Panc1 (cell line): ENCODE measurements at places on chromosomes 7 and 10. TPM values are rescaled to one million over a fixed set of nuclear protein-coding genes. Genes with fewer than 3 reads are reported as not detected.

The MOSPD3 gene
- 25.0 TPM for total RNA-seq

The DNAH11 gene
- total RNA-seq, result 0.15 TPM

DNA sequence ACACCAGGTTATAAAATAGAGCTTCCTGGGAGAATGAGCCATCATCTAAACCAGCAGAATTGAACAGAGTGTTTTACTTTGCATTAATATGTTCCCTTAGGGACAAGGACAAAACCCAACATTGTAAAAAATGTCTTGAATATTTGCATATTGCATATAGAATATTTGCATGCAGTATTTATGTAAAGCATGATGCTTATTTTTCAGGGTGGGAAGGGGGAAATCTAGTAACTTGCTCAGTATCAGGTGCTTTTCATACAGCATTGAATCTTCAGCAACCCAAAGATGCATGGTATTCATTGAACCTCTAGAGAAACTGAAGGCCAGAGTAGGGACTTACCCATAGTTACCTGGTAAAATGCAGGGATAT, 409.2 kb upstream of the ZMIZ1 start:
- H3K4me1 ChIP-seq, result no peaks in the 10 kb centered on the region
- H3K4me3 ChIP-seq, result no peak overlapping the region
- peaks cover 14% of the 10 kb centered on the region for H3K27me3 ChIP-seq
- DNase-seq, result no peak

DNA sequence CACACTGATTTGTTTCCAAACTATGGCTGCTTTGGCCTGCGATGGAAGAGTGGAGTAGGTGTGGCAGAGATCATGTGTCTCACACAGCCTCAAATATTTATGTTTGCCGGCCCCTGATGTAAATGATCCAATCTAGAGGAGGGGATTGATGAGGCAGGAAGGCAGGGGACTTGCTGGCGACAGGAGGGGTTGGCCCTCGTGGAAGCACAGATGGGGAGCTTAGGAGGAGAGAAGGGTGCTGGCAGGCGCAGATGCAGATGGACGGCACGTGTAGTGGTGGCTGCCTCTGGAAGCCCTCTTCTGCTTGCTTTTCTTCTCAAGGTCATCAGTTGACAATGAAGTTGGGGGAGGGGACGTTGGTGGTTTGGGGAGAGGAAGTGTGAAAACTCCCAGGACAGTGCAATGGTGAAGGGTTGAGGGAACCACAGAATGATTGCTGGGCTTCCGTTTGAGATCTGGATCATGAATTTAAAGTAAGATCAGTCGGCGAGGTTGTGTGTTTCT, 15.4 kb downstream of the COL13A1 start:
- no peaks in the 10 kb centered on the region for H3K27me3 ChIP-seq
- H3K36me3 ChIP-seq, result no peaks in the 10 kb centered on the region
- no peak overlapping the region for H3K27ac ChIP-seq
- DNase-seq, result no peak
- H3K4me3 ChIP-seq, result no peak overlapping the region

GRCh38 chr10:4345877-4346646, 479.9 kb upstream of the AKR1E2 start:
- H3K36me3 ChIP-seq, result no peaks in the 10 kb centered on the region
- peaks cover 3% of the 10 kb centered on the region; the same call in 1 of the 2 replicates for H3K4me1 ChIP-seq
- no peaks in the 10 kb centered on the region for H3K27me3 ChIP-seq
- no peak overlapping the region for H3K4me3 ChIP-seq
- no peak for DNase-seq

DNA sequence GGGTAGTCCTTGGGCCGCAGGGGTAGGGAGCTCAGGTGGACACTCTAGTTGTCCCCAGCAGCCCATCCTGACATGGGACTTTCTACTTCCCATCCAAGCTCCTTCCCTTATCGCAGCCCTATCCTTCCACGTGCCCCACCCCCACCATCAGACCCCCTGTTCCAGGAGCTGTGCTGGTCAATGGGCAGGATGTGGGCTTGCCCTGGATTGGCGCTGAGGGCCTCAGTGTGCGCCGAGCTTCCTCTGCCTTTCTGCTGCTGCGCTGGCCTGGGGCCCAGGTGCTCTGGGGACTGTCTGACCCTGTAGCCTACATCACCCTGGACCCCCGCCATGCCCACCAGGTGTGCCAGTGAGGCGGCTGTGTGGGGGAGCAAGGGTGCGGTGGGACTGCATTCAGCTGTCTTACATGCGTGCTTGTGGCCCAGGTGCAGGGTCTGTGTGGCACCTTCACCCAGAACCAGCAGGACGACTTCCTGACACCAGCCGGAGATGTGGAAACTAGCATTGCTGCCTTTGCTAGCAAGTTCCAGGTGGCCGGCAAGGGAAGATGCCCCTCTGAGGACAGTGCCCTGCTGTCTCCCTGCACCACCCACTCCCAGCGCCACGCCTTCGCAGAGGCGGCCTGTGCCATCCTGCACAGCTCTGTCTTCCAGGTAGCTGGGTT, 9.4 kb upstream of the ZNF467 start:
- H3K27me3 ChIP-seq, result no peaks in the 10 kb centered on the region
- no peaks in the 10 kb centered on the region; the same call in 1 of the 2 replicates for H3K4me1 ChIP-seq
- no peak overlapping the region for H3K4me3 ChIP-seq

- H3K27me3 ChIP-seq, result no peaks in the 10 kb centered on the region
- no peak overlapping the region for H3K4me3 ChIP-seq
- no peak overlapping the region for H3K27ac ChIP-seq
- DNase-seq, result no peak
- no peaks in the 10 kb centered on the region for H3K4me1 ChIP-seq
Measured at GRCh38 chr10:117268907-117269306, 28.0 kb downstream of the SLC18A2 start.

DNA sequence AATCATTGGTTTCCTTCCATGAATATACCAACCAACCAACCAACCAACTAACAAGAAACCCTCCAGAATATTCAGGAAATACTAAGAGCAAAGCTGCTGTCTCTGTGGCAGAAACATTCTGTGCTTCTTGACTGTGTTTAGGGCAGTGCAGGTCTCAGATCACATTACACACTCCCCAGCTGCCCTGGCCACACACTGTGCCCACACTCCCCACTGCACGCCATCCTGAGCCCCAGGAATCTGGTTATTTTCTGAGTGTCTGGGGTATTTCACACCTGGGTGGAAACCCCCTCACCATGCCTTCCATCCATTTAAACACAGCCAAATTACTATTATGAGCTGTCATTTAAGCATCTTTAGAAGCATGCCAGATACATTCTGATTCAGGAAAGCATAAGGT, 183.7 kb upstream of the ANK3 start:
- no peak for DNase-seq
- no peaks in the 10 kb centered on the region for H3K36me3 ChIP-seq
- no peaks in the 10 kb centered on the region for H3K4me1 ChIP-seq

DNA sequence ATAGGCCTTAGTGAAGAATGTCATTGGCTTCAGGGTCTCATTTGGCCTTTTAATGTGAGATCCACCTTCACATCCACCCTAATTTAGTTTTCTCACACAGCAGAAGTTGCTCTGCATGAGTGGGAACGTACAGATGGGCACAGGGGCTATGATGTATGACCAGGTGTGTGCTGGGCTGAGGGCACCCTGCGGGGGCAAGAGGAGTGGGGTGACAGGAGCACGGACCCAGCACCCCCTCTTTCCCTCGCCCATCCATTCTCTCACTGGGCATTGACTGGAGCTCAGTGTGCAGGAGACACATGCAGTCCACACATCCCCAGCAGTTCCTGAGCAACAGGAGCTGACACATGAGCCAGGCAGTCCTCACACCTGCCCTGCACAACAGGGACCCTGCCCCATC, 95.1 kb upstream of the PPP2R2D start:
- H3K36me3 ChIP-seq, result no peaks in the 10 kb centered on the region
- H3K4me3 ChIP-seq, result no peak overlapping the region
- H3K27me3 ChIP-seq, result peaks cover 2% of the 10 kb centered on the region; the same call in 1 of the 2 replicates
- DNase-seq, result no peak

DNA sequence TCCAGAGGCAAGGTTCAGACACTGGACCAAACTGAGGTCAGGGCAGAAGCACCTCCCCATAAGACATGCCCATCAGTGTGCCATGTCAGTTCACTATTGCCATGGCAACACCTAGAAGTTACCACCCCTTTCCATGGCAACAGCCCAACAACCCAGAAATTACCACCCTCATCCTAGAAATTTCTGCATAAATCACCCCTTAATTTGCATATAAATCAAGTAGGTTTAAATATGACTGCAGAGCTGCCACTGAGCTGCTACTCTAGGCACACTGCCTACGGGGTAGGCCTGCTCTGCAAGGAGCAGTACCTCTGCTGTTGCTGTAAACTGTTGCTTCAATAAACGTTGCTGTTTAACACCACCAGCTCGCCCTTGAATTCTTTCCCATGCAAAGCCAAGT, 12.7 kb downstream of the STEAP2 start:
- no peaks in the 10 kb centered on the region for H3K4me1 ChIP-seq
- no peaks in the 10 kb centered on the region for H3K27me3 ChIP-seq
- no peak for DNase-seq
- H3K27ac ChIP-seq, result no peak overlapping the region
- no peaks in the 10 kb centered on the region for H3K36me3 ChIP-seq

- no peak for DNase-seq
- H3K36me3 ChIP-seq, result no peaks in the 10 kb centered on the region
Measured at GRCh38 chr7:120005720-120006119, 267.3 kb upstream of the KCND2 start.

DNA sequence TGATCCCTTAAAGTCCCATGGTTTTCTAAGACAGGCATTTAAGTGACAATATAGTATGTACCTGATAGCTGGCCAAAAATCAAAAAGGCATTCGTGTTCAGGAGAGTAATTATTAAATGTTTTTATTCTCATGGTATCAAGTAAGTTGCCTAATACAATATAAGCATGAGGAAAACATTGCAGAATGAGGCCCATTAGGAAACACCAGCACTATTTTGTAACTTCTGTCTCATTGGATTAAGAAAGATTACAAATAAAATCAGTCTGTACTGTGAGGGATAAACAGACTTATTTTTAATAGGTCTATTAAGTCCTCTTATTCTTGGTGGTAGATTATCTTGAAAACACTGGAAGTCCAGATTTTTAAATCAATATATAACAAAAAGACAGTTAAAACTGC, 110.1 kb downstream of the SNX13 start:
- no peaks in the 10 kb centered on the region for H3K27me3 ChIP-seq

- no peaks in the 10 kb centered on the region for H3K36me3 ChIP-seq
- H3K4me1 ChIP-seq, result peaks cover 9% of the 10 kb centered on the region; the same call in 1 of the 2 replicates
- no peaks in the 10 kb centered on the region for H3K27me3 ChIP-seq
Measured at GRCh38 chr10:126392068-126392467, 3.8 kb upstream of the ADAM12 start.

- no peak overlapping the region for H3K4me3 ChIP-seq
- H3K27ac ChIP-seq, result no peak overlapping the region
- H3K27me3 ChIP-seq, result no peaks in the 10 kb centered on the region
- no peaks in the 10 kb centered on the region for H3K4me1 ChIP-seq
- peaks cover 18% of the 10 kb centered on the region for H3K36me3 ChIP-seq
Measured at GRCh38 chr7:158760936-158761335, 56.3 kb upstream of the NCAPG2 start.
